Activated naive CD4-positive, alpha-beta T cell (primary cell): ENCODE measurements at places on chromosomes 6 and 20.

DNA sequence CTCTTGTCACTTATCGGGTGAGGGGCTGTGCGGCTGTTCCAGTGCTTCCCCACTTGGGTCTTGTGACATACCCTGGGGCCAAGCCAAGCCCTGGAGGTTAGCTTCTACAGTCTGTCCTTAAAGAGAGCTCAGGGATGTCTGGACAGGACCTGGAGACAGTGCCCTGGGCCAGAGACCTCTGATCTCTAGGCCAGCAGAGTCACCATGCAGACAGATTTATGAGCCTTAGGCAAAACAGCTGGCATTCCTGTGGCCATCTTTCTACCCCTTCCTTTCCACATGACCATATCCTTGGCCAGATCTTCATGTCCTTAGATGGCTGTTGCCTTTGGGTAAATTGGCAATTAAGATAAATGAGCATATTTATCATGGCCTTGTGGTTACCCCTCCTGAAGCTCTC lies 678.6 kb downstream of the MAFB start:
- DNase-seq, result no peak

GRCh38 chr20:8720089-8720488 lies 348.8 kb upstream of the PLCB4 start:
- DNase-seq, result no peak

DNA sequence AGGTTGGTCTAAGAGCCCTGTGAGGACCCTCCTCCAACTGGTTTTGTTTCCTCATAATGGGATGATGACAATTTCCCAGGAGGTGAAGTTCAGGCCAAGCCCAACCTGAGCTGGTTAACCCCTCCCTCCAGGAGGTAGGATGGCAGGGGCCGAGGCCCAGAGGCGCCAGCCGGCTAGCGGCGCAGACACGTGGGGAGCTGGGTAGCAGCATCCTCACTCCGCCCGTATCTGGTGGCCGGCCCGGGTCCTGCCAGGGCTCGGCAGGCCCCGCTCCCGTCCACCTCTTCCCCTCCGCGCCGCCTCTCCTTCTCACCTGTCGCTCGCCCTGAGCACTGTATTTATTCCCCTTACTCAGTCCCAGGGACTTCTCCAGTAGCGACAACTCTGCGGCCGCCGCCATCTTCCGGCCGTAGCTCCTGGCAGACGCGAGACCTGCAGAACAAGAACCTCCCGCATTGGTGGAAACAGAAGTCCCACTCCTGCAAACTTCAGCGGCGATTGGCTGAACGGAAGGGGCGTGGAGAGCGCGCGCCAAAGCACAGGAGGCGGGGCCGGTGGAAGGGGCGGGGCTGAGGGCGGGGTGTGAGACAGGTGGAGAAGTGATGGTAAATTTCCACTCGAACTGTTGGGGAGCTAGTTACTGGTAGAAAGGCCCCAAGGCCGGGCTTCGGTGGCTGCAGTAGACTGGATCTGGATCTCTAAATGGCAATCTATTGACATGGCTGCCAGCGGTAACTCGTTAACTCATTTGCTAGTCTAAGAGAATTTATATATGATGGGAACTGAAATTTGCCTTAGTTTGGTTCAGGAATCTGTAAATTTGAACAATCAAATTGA lies at the start of gene EEF1E1:
TSS of gene EEF1E1 (minus strand) at position 427 of the 837 bp plus-strand sequence. CDS start at position 400, 27 bp downstream.
- DNase-seq, result peak; percentile 93

DNA sequence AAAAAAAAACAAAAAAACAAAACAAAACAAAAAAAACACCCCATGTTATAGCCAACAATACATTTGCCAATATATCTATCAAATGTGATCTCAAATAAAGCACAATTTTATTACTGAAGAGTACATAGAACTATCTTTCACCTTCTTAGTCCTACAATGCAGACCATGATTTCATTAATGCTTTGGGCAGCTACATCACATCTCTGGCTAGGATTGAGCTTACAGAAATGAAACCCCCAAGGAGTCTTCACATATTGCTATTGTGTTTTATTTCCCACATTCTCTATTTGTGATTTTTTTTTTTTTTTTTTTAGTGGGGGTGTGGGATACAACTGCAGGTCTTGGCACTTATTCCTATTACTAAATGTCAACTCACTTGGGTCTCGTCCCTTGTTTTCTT lies 189.3 kb downstream of the BACH2 start:
- no peak for DNase-seq

GRCh38 chr20:19071446-19071725 lies 141.1 kb upstream of the SLC24A3 start:
- no peak for DNase-seq

GRCh38 chr6:30917487-30917886 lies 3.4 kb downstream of the VARS2 start:
- DNase-seq, result no peak

DNA sequence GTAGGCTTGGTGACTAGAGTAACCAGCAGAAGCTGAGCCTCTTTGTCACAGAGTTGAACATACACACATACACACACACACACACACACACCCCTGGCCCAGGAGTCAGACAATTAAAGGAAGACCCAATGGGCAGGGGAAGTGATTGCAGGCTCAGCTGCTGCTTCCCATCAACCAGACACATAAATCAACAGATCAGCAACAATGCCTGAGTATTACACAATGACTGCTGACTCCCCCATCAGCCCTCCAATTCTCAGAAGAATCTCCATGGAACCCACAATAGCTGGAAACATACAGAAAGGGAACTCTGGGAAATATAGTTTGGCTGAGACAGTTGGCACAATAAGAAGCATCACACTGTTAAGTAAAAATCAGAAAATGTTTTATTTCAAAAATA lies 270.4 kb upstream of the PLCB4 start:
- no peak for DNase-seq

GRCh38 chr6:166055801-166056200 lies 111.8 kb downstream of the TBXT start:
- DNase-seq, result no peak

DNA sequence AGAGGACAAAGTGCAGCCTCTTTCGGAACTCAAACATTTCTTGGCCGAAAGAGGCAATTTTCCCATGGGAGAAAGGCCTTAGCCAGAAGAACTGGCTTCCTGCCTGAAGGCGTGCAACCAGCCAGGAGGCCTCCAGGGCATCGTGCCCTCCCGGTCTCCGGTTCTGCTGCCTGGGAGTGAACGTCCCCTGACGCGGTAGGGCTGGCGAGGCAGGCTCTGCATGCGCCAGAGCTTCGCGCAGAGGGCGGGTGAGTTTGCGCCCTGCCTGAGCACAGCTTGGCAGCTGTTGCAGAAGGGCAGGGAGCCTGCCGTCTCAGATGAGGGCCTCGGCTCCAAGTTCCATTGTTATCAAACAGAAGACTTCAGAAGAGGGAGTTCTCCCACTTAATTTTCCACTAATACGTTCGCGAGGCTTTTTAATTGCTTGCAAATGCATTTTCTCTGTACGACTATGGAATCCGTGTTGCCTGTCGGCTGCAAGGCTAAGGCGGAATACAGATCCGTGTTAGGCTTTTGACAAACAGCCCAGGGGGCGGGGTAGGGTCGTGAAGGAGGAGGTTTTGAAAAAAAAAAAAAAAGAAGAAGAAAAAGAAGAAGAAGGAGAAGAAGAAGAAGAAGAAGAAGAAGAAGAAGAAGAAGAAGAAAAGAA lies 5.5 kb upstream of the TFAP2D start:
- no peak for DNase-seq

DNA sequence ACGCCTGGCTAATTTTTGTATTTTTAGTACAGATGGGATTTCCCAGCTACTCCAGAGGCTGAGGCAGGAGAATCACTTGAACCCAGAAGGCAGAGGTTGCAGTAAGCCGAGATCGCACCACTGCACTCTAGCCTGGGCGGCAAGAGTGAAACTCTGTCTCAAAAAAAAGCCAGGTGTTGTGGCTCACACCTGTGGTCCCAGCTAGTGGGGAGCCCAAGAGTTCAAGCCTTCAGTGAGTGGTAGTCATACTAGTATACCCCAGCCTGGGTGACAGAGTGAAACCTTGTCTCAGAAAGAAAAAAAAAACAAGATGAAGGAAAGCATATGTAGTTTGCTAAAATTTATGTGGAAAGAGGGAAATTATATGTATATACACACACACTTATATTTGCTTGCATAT lies 20.0 kb upstream of the POU5F1 start:
- DNase-seq, result no peak

GRCh38 chr6:41406728-41407489 lies 71.5 kb downstream of the NCR2 start:
- no peak for DNase-seq

DNA sequence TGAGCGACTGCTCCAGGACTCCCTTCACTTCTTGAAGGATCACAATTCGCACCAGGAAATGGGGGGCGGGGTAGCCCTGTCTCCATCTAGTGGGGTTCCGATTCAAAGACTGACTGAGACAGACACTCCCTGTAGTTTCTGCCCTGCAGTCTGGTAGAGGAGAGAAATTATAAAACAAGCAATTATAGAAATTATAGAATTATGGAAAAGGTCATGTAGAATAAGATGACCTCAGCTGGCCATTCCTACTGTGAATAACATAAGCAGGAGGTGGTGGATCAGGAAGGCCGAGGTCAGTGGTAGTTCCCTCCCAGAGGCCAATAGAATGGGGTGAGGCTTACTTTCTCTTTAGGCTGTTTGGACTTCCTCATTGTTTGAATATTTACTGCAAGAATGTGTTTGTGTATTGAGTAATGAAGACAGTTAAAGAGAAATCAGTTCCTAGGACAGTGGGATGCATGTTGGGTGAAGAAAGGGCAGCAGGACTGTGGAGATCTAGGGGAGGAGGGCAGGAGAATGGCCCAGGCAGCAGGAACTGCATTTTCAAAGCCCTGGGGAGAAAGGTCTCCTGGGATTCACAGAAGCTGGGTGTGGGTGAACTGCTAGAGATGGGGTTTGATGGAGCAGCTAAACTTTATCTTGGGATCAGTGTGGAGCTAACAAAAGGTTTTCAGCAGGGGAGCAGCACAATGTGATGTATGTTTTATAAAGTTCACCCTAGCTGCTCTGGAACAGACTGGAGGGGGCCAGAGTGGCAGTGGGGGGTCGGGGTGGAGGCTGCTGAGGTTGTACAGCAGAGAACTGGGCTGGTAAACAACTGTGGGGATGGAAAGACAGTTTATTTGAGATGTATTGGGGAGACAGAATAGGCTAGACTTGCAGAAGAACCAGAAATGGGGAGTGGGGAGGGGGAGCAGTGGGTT lies 2.1 kb downstream of the ZNF341 start:
- DNase-seq, result no peak

- DNase-seq, result no peak
Measured at GRCh38 chr20:11447371-11448100, 470.2 kb upstream of the BTBD3 start.

DNA sequence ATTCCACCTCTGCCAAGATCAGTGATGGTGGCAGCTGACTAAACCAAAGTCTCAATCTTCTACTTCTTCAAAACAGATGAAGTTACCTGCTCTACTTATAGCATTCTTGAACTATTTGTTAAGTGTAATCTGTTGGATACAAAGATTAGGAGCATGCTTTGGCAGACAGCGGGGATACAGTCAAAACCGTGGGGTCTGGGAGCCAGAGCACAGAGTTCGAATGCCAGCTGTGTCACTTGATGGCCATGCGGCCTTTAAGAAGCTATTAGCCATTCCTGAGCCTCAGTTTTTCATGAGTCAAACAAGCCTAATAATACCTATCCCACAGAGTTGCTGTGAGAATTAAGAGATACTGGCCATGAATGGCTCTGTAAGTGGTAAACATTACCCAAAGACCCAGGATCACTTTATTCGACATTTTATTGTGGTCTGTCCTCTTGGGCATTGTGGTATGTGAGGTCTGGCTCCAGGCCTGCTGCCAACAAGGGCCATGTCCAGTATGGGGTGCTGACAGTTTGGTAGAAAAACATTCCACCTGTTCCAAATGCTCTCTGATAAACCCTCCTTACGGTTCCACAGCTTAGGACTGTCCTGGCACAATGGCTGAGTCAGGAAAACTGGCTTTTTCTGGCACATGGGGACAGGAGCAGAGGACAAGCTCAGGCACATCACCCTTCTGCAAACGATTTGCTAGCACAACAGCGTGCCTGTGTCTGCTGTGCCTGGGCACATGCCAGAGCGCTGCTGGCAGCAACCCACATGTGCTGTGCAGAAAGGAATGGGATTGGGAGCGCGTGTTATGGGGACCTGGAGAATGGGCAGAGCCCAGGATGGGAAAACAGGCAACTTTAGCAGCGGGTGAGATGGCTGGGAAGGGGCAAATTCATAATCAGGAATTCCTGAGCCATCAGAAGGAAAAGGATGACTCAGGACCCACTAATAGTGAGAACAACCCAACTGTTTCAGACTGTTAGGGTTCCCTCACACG lies 15.7 kb upstream of the FAM83C start:
- no peak for DNase-seq

DNA sequence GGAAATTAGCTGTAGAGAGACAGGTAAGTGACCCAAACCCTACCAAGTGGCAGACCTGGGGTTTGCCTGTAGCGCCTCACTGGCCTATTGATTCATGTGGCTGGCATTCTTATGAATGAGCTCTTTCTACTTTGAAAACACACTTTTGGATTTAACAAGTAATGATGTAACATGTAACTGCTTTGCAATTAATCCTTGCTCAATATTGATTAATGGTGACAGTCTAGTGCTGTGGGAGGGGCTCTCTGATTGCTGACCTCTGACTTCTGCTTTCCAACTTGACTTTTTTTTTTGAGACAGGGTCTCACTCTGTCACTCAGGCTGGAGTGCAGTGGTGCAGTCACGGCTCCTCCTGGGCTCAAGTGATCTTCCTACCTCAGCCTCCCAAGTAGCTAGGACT lies 82.7 kb downstream of the TIAM2 start:
- DNase-seq, result no peak
